Fibroblast of villous mesenchyme (primary cell): ENCODE measurements at places on chromosomes 12 and 14. TPM values are rescaled to one million over a fixed set of nuclear protein-coding genes. Genes with fewer than 3 reads are reported as not detected.

TRPV4 gene
- total RNA-seq: 0.43 and 0.97 TPM in 2 replicates

ST8SIA1 gene
- total RNA-seq: 0.43 and 1.3 TPM in 2 replicates

CISTR gene
- not detected in 2 replicates for total RNA-seq

PIWIL1 gene
- total RNA-seq: not detected in 2 replicates

SRGAP1 gene
- 14.5 and 18.1 TPM in 2 replicates for total RNA-seq

LBHD2 gene
- total RNA-seq: not detected in 2 replicates

RNASE3 gene
- not detected in 2 replicates for total RNA-seq

PRH1 gene
- total RNA-seq: 30.2 and 32.9 TPM in 2 replicates

COX8C gene
- not detected in 2 replicates for total RNA-seq

C12orf50 gene
- total RNA-seq: under 0.01 TPM in 1 of 2 replicates, not detected in the other

DNAJC22 gene
- 1.7 and 2.6 TPM in 2 replicates for total RNA-seq

SLC25A47 gene
- not detected in 2 replicates for total RNA-seq

TAS2R46 gene
- total RNA-seq: 4.2 and 4.3 TPM in 2 replicates

KRT72 gene
- total RNA-seq: not detected in 2 replicates

RPL10L gene
- 0.43 TPM in 1 of 2 replicates, not detected in the other for total RNA-seq

SALL2 gene
- 3.2 and 3.9 TPM in 2 replicates for total RNA-seq

TAS2R50 gene
- total RNA-seq: 5.8 and 7.3 TPM in 2 replicates

KRT75 gene
- not detected in 2 replicates for total RNA-seq

FLVCR2 gene
- total RNA-seq: 0.43 and 0.64 TPM in 2 replicates

PRB2 gene
- not detected in 2 replicates for total RNA-seq

KRT83 gene
- total RNA-seq: not detected in 2 replicates

LRFN5 gene
- 0.97 and 1.7 TPM in 2 replicates for total RNA-seq

FAM90A1 gene
- total RNA-seq: under 0.01 TPM in 1 of 2 replicates, not detected in the other

SLC7A8 gene
- 0.86 and 0.97 TPM in 2 replicates for total RNA-seq

NFATC4 gene
- 56.4 and 68.2 TPM in 2 replicates for total RNA-seq

STXBP6 gene
- 2.9 and 4.7 TPM in 2 replicates for total RNA-seq

TRIM9 gene
- total RNA-seq: 0.64 TPM in 1 of 2 replicates, not detected in the other

MGST1 gene
- 92.8 and 169 TPM in 2 replicates for total RNA-seq

NOS1 gene
- total RNA-seq: not detected in 2 replicates

SDR9C7 gene
- total RNA-seq: not detected in 2 replicates

OASL gene
- total RNA-seq: under 0.01 TPM in 2 replicates

KLRC4 gene
- total RNA-seq: not detected in 2 replicates

OLR1 gene
- total RNA-seq: 9.3 and 73.0 TPM in 2 replicates

CATSPERB gene
- under 0.01 TPM in 1 of 2 replicates, not detected in the other for total RNA-seq

TEX22 gene
- total RNA-seq: under 0.01 and 0.32 TPM in 2 replicates

CD163 gene
- not detected in 2 replicates for total RNA-seq

PCED1B gene
- 1.7 and 3.2 TPM in 2 replicates for total RNA-seq

TTLL5 gene
- total RNA-seq: 29.6 and 33.7 TPM in 2 replicates

ZNF705A gene
- not detected in 2 replicates for total RNA-seq

LYZ gene
- total RNA-seq: not detected in 2 replicates

MORN3 gene
- total RNA-seq: 0.32 TPM in 1 of 2 replicates, not detected in the other

SLC25A21 gene
- total RNA-seq: 0.97 and 1.3 TPM in 2 replicates

OR4K1 gene
- total RNA-seq: not detected in 2 replicates

IGF1 gene
- under 0.01 and 0.64 TPM in 2 replicates for total RNA-seq

DEPDC4 gene
- 0.64 and 1.7 TPM in 2 replicates for total RNA-seq

GPR137C gene
- total RNA-seq: 0.32 and 0.43 TPM in 2 replicates

PRKD1 gene
- 11.3 and 13.8 TPM in 2 replicates for total RNA-seq

ADGRD1 gene
- total RNA-seq: under 0.01 TPM in 2 replicates

SDSL gene
- total RNA-seq: 3.5 and 5.2 TPM in 2 replicates

HNF1A gene
- total RNA-seq: not detected in 2 replicates

TDRD9 gene
- 0.32 and 0.86 TPM in 2 replicates for total RNA-seq

KRT73 gene
- not detected in 2 replicates for total RNA-seq

RXYLT1 gene
- 16.8 and 20.7 TPM in 2 replicates for total RNA-seq
